ENCODE measurements at places on chromosomes 2 and 18.

DNA sequence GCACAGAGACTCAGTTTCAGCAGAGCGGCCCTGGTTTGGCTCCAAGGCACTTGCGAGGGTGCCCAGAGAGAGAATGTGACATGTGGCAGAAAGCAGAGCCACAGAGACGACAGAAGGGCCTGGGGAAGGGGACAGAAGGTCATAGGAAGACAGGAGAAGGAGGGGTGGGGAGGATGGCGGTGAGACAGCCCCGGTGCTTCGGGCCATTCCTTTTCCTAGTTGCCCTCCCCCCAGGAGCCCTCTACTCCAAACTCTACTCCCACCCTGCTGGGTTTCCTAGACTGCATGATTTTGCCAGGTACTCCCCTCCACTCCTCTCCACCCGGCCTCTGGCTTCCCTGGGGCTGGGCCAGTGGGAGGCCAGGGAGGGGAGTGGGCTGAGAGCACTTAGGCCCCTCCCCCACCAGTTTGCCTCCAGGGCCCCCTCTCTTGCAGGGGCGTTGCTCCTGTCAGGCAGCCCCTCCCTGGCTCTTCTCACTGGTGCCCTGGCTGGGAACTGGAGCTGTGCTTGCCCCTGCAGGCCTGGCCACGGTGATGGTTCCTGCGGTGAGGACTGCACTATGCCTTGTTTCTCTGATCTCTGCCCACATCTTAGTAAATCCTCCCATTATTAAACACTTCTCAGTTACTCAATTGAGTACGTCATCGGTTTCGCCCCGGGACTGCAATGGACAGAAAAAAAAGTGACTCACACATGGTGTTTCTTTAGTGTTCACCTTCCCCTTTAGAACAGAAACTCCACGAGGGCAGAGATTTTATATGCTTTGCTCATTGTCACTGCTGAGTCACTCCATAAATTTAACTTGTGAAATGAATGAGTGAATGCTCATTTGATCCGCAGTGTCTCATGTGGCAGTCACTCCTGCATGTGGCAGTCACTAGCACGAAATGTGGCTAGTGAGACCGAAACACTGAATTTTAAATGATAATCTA is 58.7 kb upstream of the SP3 start:
- DNase-seq = peak; percentile 96

DNA sequence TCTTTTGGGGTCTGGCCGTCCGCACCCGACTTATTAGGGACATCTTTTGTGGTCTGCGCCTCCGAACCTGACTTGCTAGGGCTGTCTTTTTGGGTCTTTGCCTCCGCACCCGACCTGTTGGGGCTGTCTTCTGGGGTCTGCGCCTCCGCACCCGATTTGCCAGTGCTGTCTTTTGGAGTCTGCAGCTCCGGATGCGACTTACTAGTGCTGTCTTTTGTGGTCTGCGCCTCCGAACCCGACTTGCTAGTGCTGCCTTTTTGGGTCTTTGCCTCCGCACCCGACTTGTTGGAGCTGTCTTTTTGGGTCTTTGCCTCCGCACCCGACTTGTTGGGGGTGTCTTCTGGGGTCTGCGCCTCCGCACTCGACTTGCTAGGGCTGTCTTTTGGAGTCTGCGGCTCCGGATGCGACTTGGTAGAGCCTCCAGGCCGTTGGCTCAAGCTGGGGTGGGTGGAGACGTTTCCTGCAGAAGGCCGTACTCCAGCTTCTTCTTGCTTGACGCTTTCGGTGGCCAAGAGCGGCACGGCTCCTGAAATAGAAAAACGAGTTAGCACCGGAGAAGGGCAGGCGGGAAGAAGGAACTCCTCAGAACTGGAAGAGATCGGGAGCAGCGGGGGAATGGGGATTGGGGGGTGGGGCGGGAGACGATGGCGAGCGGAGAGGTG is 498 bp downstream of the TGOLN2 start:
- DNase-seq = no peak

GRCh38 chr18:75210274-75211001 is at the start of gene TSHZ1:
TSS of gene TSHZ1 (plus strand) at chr18:75210797. CDS start at chr18:75211877, 1,080 bp downstream.
- DNase-seq = peak; percentile 79

DNA sequence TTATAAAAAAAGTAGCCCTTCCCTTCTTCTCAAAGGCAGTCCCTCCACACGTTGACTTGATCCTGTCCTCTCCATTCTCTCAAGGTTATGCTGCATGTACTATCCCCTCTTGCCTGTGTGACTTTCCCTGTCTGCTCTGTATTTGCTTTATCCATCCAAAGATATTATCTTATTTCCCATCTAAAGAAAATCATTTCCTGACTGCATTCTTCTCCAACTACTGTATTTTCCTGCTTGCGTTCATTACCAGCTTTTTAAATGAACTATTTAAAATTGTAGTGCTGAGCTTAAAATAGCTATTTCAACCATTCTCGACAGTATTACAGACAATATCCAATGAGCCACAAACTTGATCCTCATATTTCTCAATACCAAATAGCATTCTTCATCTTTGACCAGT is 716.0 kb upstream of the REG3G start:
- DNase-seq = no peak

GRCh38 chr2:20365249-20365817 is 14.7 kb upstream of the PUM2 start:
- DNase-seq = no peak

DNA sequence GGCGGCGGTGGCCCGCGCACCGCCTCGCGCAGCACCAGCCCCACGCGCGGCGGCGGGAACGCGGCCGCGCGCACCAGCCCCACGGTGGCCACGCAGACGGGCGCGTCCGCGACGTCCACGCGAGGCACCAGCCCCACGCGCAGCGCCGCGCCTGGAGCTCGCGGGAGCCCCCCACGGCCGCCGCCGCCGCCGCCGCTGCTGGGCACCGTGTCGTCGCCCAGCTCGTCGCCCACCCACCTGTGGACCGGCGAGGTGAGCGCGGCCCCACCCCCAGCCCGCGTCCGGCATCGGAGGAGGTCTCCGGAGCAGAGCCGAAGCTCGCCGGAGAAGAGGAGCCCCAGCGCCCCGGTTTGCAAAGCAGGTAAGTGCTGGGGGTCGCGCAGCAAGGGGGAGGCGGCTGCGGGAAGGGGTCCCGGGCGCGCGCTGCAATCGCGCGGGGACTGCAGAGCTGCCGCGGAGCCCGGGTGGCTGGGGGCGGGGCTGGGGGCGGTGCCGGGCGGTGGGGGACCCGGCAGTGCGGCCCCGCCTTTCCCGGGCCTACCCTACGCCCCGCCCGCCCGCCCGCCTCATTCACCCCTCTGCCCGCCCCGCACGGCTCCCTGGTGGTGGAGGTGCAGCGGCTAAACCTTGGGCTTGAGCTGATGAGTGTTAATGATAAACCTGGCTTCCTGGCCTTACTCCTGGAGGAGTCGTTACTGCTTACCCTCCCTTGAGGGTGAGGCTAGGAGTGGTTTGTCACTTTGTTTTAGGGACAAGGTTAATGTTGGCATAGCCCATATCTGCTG is 851 bp downstream of the FAM117B start:
- DNase-seq = no peak

DNA sequence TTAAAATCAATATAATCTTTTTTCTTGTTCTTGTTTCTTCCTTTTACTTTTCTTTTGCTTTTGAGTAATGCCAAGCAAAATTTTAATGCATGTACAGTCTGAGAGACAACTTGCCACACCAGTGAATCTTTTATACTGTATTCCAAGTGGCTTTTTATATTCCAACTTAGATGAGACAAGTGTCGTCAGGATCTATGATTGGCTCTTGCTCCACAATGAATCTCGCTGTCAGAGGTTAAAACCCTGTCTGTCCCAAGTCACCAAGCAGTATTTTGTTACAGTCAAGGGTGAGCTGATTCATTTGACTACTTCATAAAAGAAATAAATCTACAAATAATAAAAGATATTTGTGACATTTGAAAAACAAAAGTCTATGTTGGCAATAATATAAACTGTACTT is at the start of gene MSTN:
Gene MSTN (minus strand): TSS at position 129 of the 400 bp plus-strand sequence. CDS start 133 bp downstream, outside the sequence.
- DNase-seq = no peak

DNA sequence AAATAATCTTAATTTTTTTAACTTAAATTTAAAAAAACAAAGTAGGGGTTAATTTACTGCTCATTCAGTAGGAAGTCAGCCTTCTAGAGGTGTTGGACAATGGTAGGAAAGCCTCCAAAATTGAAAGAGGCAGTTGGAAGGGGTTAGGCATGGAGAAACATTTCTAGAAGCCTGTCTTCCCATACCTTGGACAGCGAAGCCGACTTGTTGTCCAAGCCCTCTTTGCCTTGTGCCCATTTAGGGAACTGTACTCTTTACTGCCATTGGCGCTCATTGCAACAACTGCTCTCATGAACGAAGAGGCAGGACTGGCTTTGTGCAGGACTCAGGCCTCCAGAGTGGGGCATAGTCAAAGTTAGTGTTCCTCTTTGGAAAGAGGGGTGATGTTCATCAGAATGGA is 333.3 kb downstream of the HRH4 start:
- no peak for DNase-seq

- no peak for DNase-seq
Measured at GRCh38 chr2:8119782-8120505, 561.9 kb upstream of the ID2 start.

GRCh38 chr2:97995026-97995733 is 568 bp downstream of the TMEM131 start:
- DNase-seq = no peak

DNA sequence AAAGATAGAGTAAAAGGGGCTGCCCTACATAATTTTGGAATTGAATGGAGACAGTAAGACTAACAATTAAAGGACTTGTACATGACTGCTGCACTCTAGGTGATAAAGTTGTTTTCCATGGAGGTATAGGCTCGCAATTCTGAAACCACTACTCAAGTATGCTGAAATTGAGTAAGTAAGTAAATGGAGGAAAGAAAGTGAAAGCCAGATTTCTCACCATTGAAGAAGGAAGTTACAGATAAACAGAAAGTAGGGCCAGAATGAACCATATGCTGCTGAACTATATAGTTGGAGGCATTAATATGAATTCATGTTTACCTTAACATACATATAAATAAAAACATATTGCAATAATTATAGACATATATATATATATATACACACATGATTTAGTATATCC is 225.7 kb upstream of the ST6GAL2 start:
- DNase-seq = no peak

DNA sequence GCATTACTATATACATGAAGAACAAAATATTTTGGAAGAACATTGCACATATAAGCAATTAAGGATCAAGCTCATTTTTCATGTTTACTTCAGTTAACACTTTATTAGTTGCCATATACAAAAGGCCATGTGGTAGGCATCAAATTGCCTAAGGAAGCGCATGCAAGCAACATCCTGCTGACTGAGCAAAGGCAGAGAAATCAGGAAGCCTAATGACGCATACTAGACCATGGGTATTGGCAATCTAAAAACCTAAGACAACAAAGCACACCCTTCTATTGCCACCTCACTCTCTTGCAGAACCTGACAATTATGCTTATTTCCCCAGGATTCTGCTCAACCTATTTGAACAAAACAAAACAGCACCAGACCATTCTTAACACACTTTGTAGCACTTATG is 171.9 kb downstream of the STK39 start:
- DNase-seq = no peak

DNA sequence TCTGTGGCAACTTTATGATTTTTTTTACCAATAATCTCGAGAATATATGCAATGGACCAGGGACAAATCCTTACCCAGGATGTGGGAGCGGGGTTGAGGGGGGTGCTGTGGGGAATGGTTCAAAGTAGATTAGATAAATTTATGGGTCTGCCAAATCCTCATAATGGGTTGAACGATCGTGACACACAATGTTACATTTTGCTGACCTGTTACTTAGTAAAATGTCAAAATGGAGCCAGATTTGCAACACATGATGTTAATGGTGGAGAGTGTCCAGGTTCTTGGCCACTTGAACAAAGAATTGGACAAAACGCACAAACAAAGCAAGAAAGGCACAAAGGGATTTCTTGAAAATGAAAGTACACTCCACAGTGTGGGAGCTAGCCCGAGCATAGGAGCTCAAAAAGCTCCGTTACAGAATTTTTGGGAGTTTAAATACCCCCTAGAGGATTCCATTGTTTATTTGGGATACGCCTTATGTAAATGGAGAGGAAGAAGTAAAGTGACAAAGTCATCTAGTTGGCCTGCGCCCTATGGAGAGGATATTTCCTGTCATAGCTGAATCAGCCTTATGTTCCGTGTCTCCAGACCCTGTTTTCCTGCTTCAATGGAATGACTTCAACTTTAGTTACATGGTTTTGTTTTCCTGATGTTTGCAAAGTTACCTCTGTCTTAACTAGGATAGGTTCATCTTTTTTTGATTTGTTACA is 776.0 kb downstream of the DCC start:
- no peak for DNase-seq

DNA sequence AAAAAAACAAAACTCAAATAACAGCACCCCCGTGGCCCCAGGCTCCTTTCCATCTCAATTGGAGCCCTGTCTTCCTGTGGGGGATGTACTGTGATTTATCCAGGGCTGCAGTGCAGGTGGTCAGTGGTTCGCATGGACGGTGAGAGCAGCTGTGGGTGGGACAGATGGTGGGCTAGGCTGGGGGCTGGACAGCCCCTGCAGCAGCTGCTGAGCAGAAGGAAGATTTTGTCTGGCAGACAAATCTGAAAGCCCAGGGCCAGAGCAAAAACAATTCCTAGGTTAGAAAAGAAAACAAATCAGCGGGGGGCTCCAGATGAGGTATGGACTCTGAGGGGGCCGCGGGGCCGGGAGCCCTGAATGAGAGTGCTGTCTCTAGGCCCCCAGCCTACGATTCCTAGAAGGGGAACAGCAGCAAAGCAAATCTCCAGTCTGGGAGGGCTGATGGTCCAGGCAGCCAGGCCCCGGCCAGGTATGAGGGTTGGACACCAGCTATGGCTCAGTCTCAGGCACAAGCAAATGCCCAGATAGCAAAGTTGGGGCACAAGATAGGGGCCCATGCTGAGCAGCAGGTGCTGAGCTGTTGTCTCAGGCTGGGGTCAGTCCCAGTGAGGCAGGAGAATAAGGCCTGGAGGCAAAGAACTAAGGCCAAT is 45.4 kb downstream of the SOWAHC start:
- DNase-seq = no peak

DNA sequence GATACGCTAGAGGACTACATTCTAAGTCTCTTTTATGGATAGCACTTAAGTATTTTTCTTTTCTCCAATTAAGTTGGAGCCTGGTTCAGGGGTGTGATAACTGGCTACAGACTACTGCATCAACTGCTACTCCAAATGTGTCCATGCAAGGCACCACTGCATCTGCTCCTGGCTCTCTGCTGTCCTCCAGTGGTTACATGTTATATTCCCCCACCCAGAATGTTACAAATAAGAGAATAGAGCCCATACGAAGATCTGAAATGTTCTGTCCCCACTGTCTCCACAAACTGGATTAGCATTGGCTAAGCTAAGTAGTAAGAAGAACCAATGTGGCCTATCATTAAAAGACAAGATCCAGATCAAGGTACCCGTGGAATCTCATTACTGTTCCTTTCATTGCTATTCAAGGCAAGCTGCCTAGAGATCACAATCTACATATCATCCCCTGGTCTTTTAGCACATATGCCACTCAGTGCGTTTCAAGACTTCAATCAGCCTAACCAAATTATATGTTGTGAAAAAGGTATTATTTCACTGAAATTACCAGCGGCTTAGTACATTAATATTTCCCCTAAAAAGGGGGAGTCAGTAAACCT is 308.3 kb upstream of the SLC8A1 start:
- DNase-seq = peak; percentile 46

GRCh38 chr2:177584030-177584692 is 191.6 kb downstream of the AGPS start:
- no peak for DNase-seq

GRCh38 chr2:142840436-142840835 is 37.0 kb upstream of the KYNU start:
- no peak for DNase-seq

- DNase-seq = no peak
Measured at GRCh38 chr18:59220784-59221765, 1.1 kb downstream of the GRP start.

- no peak for DNase-seq
Measured at GRCh38 chr2:181311837-181312236, 145.3 kb upstream of the ITGA4 start.
